Mesenteric fat pad (tissue), 1 donor: ENCODE measurements at places on chromosomes 6 and 20. TPM values are rescaled to one million over a fixed set of nuclear protein-coding genes. Genes with fewer than 3 reads are reported as not detected.

The RAMACL gene
- total RNA-seq = 3.2 TPM

The NRM gene
- total RNA-seq = 7.3 TPM

The RHAG gene
- total RNA-seq = not detected

The WFDC2 gene
- not detected for total RNA-seq

The CALHM4 gene
- not detected for total RNA-seq

The FNDC1 gene
- 1.2 TPM for total RNA-seq

The OR2B6 gene
- not detected for total RNA-seq

The SIRPB2 gene
- total RNA-seq = 25.5 TPM

The SYCP2 gene
- 2.2 TPM for total RNA-seq
